CD4-positive, alpha-beta T cell treated with Interleukin-15 for 4 hours (primary cell): ENCODE measurements at places on chromosomes 4 and X.

- no peak for DNase-seq
Measured at GRCh38 chrX:118736394-118737010, 9.1 kb downstream of the IL13RA1 start.

GRCh38 chrX:110066488-110067225 lies 63.7 kb downstream of the TMEM164 start:
- DNase-seq = no peak

DNA sequence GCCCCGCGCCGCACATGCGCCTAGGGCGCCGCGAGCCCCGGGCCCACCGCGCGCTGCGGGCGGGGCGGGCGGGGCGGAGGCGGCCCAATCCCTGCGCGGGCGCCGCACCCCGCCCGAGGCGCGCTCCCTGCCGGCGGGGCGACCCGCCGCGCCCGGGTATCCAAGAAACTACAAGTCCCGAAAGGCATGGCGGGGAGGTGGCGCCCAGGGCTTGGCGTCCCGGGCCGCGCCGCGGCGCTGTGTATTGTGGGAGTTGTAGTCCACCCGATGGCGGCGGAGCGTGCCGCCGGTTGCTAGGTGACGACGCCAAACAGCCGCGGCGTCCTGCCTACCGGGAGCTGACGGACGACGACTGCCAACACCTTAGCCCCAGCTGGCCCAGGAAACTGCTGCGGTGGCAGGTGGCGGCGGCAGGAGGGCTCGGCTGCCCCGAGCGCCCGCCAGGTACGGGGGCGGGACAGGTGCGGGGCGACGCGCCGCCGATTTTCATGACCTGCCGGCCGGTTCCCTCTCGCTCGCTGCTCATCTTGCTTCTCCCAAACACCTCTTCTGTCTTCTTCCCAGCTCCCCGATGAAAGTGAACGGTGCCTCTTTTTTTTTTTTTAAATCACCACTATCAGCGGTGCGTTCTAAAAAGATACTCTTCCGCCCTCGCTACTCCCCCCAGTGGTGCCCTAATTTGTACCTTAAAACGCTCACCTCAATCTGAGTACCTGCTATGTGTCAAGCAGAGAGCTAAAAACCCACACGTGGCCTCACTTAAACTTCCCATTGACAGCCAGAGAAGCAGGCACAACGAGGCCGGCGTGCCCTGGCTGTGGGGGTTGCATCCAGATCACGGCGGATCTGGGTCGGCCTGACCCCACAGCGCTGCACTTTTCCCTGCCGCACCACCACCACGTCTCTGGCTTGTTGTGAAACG lies at the start of gene CFAP99:
CFAP99 (plus strand) TSS at position 306 of the 922 bp plus-strand sequence.
- DNase-seq = peak; percentile 99

- no peak for DNase-seq
Measured at GRCh38 chr4:124529131-124529530, 183.4 kb downstream of the ANKRD50 start.

DNA sequence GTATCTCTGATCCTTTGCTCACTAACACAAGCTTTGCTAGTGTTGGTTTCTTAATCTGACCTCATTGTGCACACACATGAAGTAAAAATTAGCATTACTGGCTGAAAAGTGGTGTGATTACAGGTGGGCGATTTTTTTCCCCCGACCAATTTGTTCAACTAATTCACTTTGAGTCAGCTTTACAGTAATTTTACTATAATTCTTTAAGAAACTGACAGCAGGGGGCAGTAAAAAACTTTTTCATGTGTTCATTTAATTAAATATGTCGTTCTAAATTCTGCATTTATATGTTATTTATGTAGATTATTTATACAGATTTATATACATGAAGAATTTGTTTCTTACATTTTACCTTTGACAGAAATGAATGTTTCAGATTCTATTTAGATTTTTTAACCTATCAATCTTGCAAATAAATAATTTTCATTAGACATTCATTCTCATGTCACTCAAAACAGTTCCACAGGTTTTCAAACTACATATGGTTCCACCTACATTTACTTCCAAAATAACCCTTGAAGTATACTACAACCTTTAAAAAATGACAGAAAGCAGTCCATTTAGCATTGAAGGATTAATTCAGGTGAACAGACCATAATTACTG lies 17.5 kb downstream of the PALLD start:
- DNase-seq = peak; percentile 44

GRCh38 chr4:3411676-3412075 lies 30.1 kb upstream of the HGFAC start:
- no peak for DNase-seq

- DNase-seq = peak; percentile 54
Measured at GRCh38 chr4:139301821-139302611, at the start of gene NDUFC1. Gene NDUFC1 (minus strand): TSS chr4:139302477. CDS start chr4:139295798, 6,679 bp downstream.

- DNase-seq = no peak
Measured at GRCh38 chr4:121593760-121594159, 103.0 kb downstream of the ANXA5 start.

DNA sequence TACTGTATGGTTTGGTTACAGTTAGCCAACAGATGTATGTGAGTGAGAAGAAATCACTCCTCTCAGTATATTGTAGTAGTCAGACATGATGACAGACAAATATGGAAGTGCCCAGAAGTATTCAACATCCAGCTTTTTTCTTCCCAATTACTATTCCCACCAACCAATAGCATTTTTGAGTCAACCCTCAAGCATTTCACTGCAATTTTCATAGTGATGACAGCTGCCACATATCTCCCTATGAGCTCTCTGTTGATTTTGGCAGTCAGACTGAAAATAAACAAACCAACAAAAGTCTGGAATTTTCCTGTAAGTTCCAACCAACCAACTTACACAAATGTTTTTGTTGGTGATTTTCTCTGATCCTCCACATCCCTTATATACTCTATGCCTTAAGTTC lies 8.2 kb upstream of the TRAM1L1 start:
- no peak for DNase-seq

GRCh38 chr4:61011051-61011450 lies 189.1 kb upstream of the ADGRL3 start:
- no peak for DNase-seq

DNA sequence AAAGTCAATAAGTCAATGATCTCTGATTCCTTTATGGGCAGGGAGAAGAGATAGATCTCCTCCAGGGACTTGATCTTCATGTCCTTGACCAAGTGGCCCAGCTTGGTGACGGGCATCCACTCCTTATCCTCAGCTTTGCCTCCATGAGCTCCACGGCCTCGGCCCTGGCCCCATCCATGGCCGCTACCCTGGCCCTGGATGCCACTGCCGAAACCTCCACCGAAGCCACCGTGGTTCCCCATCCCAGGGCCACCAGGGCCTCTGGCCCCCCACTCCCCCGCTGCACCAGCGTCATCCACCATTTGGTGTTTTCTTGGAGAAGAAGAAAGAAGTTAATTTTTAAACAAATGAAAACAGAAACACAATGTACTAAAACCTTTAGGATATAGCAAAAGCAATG lies 518.1 kb downstream of the GRXCR1 start:
- DNase-seq = no peak

DNA sequence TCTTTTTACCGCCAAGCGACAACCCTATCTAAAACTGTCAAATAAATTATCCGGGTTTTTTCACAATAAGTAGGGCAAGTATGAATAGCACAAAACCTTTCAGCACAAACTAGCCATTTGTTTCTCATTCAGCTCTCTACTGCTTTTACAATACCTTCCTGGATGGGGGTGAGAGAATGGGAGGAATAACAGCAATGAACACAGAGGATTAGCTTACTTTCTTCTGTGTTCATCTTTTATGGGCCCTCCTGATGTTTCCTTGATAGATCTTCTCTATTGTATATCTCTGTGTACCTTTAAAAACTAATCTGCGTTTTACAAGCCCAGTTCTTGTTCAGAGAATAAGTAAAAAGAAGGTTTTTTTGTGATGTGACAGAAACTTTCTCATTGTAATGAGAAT lies 55.3 kb upstream of the APELA start:
- DNase-seq = no peak

DNA sequence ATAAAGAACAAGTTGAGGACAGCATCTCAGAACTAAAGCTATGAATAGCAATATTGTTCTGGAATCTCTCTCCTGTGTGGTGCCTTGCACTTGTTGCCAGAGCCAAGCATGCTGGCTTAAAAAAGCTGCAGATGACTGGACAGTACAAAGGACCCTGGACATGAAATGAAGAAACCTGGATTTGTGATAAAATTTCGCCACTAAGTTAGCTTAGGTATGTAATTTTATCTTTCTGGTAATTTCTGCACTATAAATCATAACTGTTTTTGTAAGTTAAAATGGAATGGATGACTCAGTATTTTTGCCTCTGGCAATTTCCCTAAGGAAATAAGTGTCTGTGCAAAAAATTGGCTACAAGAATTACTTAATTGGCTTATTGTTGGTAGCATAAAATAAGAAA lies 317.2 kb downstream of the CAMK2D start:
- DNase-seq = no peak

DNA sequence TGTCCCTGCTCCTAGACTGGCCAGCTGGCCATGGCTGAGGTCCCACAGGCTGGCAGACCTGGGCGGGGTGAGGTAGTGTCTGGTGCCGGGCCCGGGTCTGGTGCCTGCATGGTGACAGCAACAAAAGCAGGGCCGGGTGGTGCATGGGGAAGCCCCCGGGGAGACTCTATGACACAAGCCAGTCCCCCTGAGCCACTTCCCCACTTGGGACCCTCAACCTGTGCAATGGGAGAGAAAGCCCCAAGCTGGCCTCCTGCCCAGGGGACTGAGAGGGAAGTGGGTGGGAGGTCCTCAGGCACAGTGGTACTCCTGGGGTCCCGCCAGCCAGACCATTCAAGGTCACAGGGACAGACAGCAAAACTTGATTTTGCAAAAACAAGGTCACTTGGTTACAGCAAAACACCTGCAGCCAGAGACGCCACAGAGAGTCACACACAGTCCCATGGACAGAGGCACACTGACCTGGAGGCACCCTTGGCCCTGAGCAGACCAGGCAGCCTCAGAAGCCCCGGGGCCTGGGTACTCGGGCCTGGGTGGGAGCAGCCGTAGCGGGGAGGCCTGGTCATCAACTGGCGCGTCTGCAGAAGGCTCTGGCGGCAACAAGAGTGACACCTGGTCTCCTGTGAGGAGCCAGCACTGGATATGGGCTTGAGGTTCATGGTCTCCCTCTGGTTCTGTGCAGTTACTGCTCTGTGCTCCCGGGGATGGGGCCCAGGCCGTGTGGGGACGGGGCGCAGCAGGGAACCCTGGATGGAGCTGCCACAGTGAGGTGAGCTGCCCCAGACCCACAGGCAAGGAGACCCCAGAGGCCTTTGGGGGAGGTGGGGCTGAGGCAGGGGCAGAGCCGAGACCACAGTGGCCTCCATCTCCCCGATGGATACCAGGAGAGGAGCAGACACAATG lies 60.6 kb downstream of the HTRA3 start:
- no peak for DNase-seq

DNA sequence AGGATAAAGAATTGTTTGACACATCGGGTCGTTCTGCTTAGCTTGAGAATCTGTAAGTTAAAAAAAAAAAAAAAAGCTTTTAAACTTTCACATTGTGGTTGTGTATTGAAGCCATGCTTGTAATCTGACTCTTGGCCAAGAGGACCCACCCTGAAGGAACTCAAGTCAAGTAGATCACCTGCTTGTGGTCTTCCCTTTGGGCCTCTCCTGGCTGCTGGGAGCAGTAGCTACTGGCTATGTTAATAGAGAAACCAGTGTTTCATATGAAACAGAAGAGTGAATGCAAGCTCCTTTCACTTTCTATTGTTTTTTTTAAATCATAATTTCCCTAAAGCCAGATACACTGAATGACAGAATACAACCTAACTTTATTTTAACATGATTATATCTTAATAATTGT lies 402.4 kb upstream of the NDST4 start:
- no peak for DNase-seq

DNA sequence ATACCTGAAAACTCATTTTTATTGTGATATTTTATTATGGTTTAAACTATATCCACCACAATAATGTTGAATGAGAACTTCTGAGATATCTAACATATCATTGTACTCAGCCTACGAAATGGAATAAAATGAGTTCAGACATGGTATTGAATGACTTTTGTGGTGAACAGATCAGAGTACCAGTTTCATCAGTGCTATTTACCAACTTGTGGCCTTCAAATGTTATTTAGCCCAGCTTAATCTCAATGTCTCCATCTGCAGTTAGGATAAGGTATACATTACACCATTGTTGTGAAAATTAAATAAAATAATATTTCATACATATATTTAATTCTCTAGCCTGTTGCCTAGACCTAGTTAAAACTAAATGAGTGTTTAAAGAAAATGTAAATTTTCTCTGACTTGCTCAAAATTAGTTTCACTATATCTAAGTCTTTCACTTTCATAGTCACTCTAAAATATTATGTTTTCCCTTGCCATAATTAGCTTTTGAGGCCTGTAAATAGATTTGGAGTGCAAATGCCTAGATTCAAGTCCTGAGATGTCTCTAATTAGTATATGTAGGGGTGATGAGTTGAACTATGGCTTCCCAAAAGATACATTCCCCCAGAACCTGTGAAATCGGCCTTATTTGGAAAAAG lies 594.2 kb downstream of the STPG2 start:
- no peak for DNase-seq

DNA sequence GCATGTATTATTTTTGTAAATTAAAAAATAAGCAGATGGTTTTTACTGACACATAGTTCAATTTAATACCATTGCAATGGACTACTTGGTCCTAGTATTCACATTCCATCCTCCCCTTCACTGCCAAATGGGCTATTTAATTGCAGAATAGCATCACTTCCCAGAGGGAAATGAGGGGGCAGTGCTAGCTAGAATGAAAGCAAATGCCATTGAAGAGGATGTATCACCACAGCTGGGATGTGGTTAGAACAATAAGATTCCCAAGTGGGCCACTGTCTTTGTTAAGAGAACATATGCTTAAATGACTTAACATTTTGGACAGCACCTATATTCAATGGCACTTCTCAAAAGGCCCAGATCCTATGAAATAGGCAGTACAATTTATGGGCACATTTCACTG lies 224.7 kb downstream of the RBMX2 start:
- DNase-seq = no peak

DNA sequence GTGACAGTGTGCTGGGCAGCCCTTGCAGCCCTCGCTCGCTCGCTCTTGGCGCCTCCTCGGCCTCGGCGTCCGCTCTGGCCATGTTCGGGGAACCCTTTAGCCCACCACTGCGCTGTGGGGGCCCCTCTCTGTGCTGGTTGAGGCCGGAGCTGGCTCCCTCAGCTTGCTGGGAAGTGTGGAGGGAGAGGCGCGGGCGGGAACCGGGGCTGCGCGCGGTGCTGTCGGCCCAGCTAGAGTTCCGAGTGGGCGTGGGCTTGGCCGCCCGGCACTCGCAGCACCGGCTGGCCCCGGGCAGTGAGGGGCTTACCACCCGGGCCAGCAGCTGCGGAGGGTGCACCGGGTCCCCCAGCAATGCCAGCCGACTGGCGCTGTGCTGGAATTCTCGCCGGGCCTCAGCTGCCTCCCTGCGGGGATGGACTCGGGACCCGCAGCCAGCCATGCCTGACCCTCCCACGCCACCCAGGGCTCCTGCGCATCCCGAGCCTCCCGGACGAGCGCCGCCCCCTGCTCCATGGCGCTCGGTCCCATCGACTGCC lies 770.1 kb upstream of the GALNTL6 start:
- no peak for DNase-seq

GRCh38 chr4:84632092-84632491 lies 49.2 kb downstream of the CDS1 start:
- no peak for DNase-seq
